ENCODE measurements at places on chromosomes 13 and 19. TPM values are rescaled to one million over a fixed set of nuclear protein-coding genes. Genes with fewer than 3 reads are reported as not detected.

DNA sequence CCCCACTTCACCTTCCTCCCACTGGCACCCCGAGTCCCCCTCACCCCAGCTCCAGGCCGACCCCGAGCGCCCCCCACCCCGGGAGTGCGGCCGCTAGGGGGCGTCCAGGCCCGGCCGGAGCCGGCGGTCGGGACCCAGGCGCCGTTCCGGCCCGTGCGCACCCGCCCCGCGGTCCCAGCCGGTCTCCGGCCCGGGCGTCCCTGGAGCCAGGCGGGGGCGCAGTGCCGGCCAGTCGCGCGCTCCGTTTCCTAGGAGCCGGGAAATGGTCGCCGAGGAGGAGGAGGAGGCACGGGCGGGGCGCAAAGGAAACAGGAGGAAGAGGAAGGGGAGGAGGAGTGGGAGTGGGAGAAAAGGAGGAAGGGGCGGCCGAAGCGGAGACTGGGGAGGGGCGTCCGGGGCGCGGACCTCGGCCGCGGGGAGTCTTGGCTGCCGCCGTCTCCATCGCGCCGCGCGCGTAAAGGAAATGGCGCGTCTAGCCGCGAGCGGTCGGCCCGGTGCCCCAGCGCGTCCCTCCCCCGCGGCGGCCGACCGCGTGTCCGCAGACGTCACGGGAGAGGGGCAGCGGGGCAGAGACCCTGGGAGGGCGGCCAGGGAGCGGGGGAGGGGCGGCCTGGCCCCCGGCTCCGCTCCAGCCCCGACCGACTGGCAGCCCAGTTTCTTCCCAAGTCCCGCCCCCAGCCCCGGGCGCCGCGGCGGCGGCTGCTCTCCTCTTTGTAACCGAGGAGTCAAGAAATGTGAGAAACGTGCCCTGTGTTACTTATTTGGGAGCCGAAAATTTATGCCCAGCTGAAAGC lies 1.1 kb upstream of the KCTD15 start:
- peaks cover 1% of the 10 kb centered on the region for H3K36me3 ChIP-seq
- 0 out of 2 replicates have a peak, but pooled peaks cover 6% of the 10 kb centered on the region for H3K4me1 ChIP-seq
- H3K27me3 ChIP-seq = peaks cover 17% of the 10 kb centered on the region
- H3K27ac ChIP-seq = peak overlapping the region; percentile 95
- peak; percentile 83 for DNase-seq

- H3K4me1 ChIP-seq = peaks cover 43% of the 10 kb centered on the region
- 0 out of 2 replicates have a peak overlapping the region, but pooled peaks have one; percentile 18 for H3K27ac ChIP-seq
- H3K4me3 ChIP-seq = no peak overlapping the region
- no peaks in the 10 kb centered on the region for H3K27me3 ChIP-seq
- DNase-seq = no peak
Observed at GRCh38 chr13:80235967-80236302, 105.0 kb downstream of the SPRY2 start.

GRCh38 chr19:16736709-16737108 lies 17.1 kb downstream of the NWD1 start:
- no peak overlapping the region for H3K27ac ChIP-seq
- H3K27me3 ChIP-seq = no peaks in the 10 kb centered on the region
- no peak overlapping the region for H3K4me3 ChIP-seq
- no peak for DNase-seq
- no peaks in the 10 kb centered on the region for H3K36me3 ChIP-seq

DNA sequence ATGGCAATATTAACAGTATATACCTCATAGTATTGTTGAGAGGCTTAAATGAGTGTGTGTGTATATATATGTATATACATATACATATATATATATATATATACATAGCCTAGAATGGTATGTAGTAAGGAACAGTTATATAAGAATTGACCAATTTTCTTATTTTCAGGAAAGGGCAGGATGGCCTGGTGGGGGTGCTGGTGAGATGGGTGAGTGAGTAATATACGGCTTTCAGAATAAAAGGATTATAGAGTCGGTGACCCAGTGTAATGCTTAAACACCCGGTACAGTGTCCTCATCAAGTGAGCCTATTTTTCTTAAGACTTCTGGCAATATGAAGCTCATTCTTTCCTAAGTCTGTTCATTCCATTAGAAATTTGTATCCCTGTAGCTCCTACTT lies 11.7 kb upstream of the FAM216B start:
- H3K27ac ChIP-seq = no peak overlapping the region
- no peaks in the 10 kb centered on the region for H3K36me3 ChIP-seq
- no peaks in the 10 kb centered on the region for H3K4me1 ChIP-seq

FAM216B gene
- not detected for total RNA-seq

DNA sequence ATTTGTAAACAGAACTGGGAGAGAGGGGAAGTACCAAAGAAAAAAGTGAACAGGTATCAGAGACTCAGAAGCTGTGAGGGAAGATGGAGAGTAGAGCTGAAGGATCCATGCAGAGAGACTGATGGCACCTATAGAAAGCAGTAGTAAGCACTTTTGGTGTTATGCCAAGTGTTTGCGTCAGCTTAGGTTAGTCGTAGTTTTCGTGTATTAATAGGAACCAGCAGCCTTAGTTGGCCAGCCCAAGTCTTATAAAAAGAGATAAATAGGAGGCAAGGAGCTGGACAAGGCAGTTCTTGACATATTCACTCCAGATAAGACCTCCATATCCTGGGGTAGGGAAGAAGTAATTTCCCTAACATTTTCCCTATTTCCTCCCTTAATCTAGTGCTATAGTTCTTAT lies 214.2 kb downstream of the OXGR1 start:
- DNase-seq = no peak
- H3K4me3 ChIP-seq = no peak overlapping the region
- H3K27ac ChIP-seq = no peak overlapping the region
- no peaks in the 10 kb centered on the region for H3K27me3 ChIP-seq
- no peaks in the 10 kb centered on the region for H3K36me3 ChIP-seq
- no peaks in the 10 kb centered on the region for H3K4me1 ChIP-seq

ZNF845 gene
- 8.2 TPM for total RNA-seq

NLRP9 gene
- not detected for total RNA-seq

C13orf46 gene
- total RNA-seq = 1.7 TPM

KLF1 gene
- 0.25 TPM for total RNA-seq

DNA sequence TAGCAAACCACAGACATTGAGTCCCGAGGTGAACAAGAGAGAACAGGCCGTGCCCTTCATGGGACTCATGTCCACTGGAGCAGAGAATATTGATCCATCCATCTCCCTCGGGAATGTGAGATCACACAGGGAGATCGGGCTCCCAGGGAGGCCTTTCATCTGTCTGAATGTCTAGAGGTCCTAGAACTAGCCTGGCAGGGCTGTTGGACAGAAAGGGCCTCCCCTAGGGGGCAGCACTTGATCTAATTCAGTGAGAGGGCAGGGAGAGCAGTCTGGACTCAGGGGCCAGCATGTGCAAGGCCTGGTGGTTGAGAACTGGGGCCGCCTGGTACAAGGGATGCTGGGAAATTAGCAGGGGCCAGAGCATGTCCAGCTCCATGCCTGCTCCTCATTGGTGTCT lies 4.3 kb downstream of the RUVBL2 start:
- no peak overlapping the region for H3K27ac ChIP-seq
- no peak overlapping the region for H3K4me3 ChIP-seq
- DNase-seq = no peak
- peaks cover 9% of the 10 kb centered on the region for H3K4me1 ChIP-seq
- H3K36me3 ChIP-seq = peaks cover 20% of the 10 kb centered on the region

ZNF773 gene
- total RNA-seq = 14.0 TPM

- H3K36me3 ChIP-seq = no peaks in the 10 kb centered on the region
- H3K4me3 ChIP-seq = no peak overlapping the region
- H3K27ac ChIP-seq = no peak overlapping the region
- H3K27me3 ChIP-seq = no peaks in the 10 kb centered on the region
- no peak for DNase-seq
Observed at GRCh38 chr13:70964874-70965273, 856.6 kb upstream of the KLHL1 start.

NAA16 gene
- 11.0 TPM for total RNA-seq

DNA sequence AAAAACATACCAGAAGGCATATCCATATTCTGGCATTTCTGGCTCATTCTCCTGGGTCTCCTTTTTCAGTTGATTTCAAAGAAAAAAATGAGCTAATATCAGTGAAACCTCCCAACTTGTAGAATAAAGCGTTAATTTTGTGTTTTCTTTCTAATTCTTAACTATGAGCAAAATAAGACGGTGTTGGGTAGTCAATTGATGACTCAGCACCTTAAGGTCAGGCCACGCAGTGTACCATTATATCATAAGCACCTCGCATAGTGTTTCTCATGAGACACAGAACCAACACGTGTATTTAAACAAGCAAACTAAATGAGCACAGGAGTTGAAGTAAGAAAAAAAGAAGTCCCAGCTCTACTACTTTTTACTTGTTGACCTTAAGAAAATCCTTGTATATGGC lies 174.9 kb downstream of the OXGR1 start:
- DNase-seq = no peak
- H3K27me3 ChIP-seq = peaks cover 9% of the 10 kb centered on the region
- no peak overlapping the region for H3K4me3 ChIP-seq
- no peaks in the 10 kb centered on the region for H3K4me1 ChIP-seq
- no peak overlapping the region for H3K27ac ChIP-seq

GRCh38 chr19:3387645-3388589 lies 21.5 kb downstream of the NFIC start:
- H3K27me3 ChIP-seq = no peaks in the 10 kb centered on the region
- DNase-seq = no peak
- H3K27ac ChIP-seq = no peak overlapping the region
- H3K4me1 ChIP-seq = no peaks in the 10 kb centered on the region
- H3K4me3 ChIP-seq = no peak overlapping the region

GRCh38 chr19:10820173-10820572 lies 15.8 kb downstream of the TMED1 start:
- H3K27ac ChIP-seq = no peak overlapping the region
- 0 out of 2 replicates have a peak, but pooled peaks cover 11% of the 10 kb centered on the region for H3K36me3 ChIP-seq
- H3K4me1 ChIP-seq = no peaks in the 10 kb centered on the region
- no peak for DNase-seq
- no peak overlapping the region for H3K4me3 ChIP-seq

- H3K4me3 ChIP-seq = no peak overlapping the region
- H3K36me3 ChIP-seq = no peaks in the 10 kb centered on the region
Observed at GRCh38 chr13:96033220-96034015, 19.8 kb downstream of the UGGT2 start.

DNA sequence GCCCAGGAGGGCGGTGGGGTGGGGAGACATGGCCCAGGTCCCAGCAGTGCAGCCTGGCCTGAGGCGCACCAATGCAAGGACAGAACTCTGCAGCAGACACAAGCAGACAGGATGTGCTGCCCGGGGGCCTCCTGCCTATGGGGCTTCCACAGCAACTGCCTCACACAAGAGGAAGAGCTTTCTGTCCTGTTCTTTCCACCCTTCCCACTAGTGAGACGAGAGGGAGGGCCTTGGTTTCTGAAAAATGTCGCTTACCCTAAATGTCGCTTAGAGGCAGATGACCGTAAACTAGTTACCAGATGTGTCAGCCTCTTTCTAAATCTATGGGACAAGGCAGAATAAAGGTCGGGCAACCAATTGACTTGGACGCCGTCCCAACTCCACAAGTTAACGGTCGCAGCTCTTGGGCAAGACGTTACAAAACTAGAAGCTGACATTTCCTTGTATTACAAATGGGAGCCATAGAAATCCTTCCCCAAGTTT lies at the start of gene LAIR1:
TSS of gene LAIR1 (minus strand) at position 157 of the 483 bp plus-strand sequence. CDS start at position 30, 127 bp downstream.
- no peak for DNase-seq
- H3K36me3 ChIP-seq = no peaks in the 10 kb centered on the region
- H3K4me1 ChIP-seq = no peaks in the 10 kb centered on the region
- H3K4me3 ChIP-seq = no peak within 1 kb of the TSS
- no peak within 1 kb of the TSS for H3K27ac ChIP-seq

DNA sequence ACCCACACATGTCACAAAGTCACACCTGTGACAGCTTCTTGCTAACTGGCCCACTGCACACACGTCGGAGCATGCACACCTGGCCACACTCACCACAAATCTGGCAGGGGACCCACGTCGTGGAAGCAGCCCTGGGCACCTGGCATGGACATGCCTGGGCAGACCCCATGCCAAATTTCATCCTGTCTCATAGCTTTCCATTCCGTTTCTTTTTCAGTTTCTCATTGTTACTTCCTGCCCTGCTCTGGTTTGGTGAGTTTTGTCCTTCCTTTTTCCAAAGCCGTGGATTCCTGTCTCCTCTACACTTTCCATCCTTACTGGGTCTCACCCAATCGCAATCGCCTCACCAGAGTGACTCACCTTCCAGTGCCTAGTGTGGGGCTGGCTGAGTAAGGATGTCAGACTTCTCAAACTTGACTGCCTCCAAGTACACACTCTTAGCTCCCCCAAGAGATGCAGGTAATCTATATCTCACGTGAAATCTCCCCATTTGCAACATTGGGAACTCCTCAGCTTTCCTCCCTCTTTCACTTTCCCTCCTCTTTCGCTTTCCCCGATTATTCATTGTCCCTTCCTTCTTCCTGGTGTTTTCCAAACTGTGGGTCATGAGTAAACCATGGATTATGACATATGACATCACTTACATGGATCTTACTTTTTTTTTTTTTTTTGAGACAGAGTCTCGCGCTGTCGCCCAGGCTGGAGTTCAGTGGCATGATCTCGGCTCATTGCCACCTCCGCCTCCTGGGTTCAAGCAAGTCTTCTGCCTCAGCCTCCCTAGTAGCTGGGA lies 1.6 kb upstream of the BBC3 start:
- H3K4me1 ChIP-seq = peaks cover 37% of the 10 kb centered on the region
- DNase-seq = peak; percentile 34
- H3K4me3 ChIP-seq = peak overlapping the region; percentile 99
- H3K36me3 ChIP-seq = no peaks in the 10 kb centered on the region
- no peaks in the 10 kb centered on the region for H3K27me3 ChIP-seq
- H3K27ac ChIP-seq = peak overlapping the region; percentile 68

FCGBP gene
- 5.8 TPM for total RNA-seq

DNA sequence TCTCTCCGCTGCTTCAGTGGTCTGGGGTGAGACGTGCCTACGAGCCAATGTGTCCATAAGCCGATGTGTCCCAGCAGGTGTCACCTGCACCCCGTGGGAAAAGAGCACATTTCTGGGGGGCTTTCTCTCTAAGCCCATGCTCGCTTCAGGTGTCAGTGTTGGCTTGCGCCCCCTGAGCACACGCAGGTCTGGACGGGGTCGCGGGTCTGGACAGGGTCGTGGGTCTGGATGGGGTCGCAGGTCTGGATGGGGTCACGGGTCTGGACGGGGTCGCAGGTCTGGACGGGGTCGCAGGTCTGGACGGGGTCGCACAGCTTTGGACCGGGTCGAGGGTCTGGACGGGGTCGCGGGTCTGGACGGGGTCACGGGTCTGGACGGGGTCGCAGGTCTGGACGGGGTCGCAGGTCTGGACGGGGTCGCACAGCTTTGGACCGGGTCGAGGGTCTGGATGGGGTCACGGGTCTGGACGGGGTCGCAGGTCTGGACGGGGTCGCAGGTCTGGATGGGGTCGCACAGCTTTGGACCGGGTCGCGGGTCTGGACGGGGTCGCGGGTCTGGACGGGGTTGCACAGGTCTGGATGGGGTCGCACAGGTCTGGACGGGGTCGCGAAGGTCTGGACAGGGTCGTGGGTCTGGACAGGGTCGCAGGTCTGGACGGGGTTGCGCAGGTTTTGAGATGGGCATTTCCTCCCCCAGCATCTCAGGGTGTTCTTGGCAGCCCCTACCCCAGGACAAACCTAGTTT lies 24.5 kb upstream of the TFDP1 start:
- H3K4me1 ChIP-seq = no peaks in the 10 kb centered on the region
- DNase-seq = no peak
- H3K36me3 ChIP-seq = no peaks in the 10 kb centered on the region
- H3K27me3 ChIP-seq = no peaks in the 10 kb centered on the region
- H3K27ac ChIP-seq = no peak overlapping the region
- H3K4me3 ChIP-seq = no peak overlapping the region

GRCh38 chr13:37229931-37230330 lies 124.5 kb upstream of the CSNK1A1L start:
- no peaks in the 10 kb centered on the region for H3K27me3 ChIP-seq
- H3K4me1 ChIP-seq = no peaks in the 10 kb centered on the region
- H3K4me3 ChIP-seq = no peak overlapping the region
- H3K27ac ChIP-seq = no peak overlapping the region

STAP2 gene
- 29.8 TPM for total RNA-seq

GRCh38 chr13:110322126-110322827 lies 15.2 kb downstream of the COL4A2 start:
- H3K27me3 ChIP-seq = no peaks in the 10 kb centered on the region
- H3K4me1 ChIP-seq = peaks cover 46% of the 10 kb centered on the region
- H3K36me3 ChIP-seq = no peaks in the 10 kb centered on the region
- H3K4me3 ChIP-seq = no peak overlapping the region
- H3K27ac ChIP-seq = no peak overlapping the region
- DNase-seq = no peak

Measured in PC-9 (cell line).